ENCODE measurements at places on chromosomes 11 and 22. TPM values are rescaled to one million over a fixed set of nuclear protein-coding genes. Genes with fewer than 3 reads are reported as not detected.
A peak's percentile ranks its signal among the peaks of the same experiment; 100 is the strongest.

- no peak for DNase-seq
- H3K27ac ChIP-seq, result no peak overlapping the region
- H3K36me3 ChIP-seq, result no peaks in the 10 kb centered on the region
Observed at GRCh38 chr11:110479108-110480101, 49.7 kb downstream of the FDX1 start.

DNA sequence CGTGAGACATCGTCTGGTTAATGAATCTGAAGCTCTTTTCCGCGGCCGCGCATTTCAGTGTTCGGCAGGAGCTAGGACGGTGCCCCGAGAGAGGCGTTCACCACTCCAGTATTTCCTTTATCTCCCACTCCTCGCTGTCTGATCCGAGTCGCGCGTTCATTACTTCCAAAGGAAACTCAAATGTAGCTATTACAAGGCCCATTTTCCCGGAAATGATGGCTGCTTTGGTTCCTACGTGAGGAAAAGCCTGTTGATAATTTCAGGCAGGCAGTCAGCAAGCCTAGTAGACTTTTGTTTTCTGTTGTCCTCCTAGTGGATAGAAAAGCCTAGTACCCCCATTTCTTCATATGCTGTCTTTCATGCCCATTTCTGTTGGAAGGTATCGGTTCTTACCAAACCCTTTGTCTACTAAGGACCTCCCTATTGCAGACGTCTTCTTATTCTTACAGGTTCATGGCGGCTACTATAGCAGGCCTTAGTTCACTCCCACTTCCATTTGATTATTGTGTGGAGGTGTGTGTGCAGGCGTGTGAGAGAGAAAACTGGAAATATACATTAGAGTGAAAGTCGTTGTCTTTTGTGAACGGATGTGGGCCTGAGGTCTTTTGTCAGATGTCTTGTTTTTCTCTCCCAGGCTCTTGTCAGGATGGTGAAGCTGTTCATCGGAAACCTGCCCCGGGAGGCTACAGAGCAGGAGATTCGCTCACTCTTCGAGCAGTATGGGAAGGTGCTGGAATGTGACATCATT lies 737 bp downstream of the RBM4 start:
- H3K27me3 ChIP-seq, result no peaks in the 10 kb centered on the region
- peaks cover 64% of the 10 kb centered on the region for H3K4me1 ChIP-seq
- no peak for DNase-seq
- H3K36me3 ChIP-seq, result peaks cover 31% of the 10 kb centered on the region
- H3K27ac ChIP-seq, result peak overlapping the region; percentile 86

- H3K4me3 ChIP-seq, result peak overlapping the region; percentile 13
- peak; percentile 68 for DNase-seq
- H3K4me1 ChIP-seq, result peaks cover 9% of the 10 kb centered on the region
- H3K27ac ChIP-seq, result peak overlapping the region; percentile 85
- no peaks in the 10 kb centered on the region for H3K36me3 ChIP-seq
- H3K27me3 ChIP-seq, result no peaks in the 10 kb centered on the region
Observed at GRCh38 chr22:30265823-30266444, 717 bp downstream of the OSM start.

The TEAD1 gene
- polyA plus RNA-seq, result 4.9 TPM

Measured in stomach (tissue), 19 donors.